ENCODE measurements at places on chromosomes 2 and 18.

DNA sequence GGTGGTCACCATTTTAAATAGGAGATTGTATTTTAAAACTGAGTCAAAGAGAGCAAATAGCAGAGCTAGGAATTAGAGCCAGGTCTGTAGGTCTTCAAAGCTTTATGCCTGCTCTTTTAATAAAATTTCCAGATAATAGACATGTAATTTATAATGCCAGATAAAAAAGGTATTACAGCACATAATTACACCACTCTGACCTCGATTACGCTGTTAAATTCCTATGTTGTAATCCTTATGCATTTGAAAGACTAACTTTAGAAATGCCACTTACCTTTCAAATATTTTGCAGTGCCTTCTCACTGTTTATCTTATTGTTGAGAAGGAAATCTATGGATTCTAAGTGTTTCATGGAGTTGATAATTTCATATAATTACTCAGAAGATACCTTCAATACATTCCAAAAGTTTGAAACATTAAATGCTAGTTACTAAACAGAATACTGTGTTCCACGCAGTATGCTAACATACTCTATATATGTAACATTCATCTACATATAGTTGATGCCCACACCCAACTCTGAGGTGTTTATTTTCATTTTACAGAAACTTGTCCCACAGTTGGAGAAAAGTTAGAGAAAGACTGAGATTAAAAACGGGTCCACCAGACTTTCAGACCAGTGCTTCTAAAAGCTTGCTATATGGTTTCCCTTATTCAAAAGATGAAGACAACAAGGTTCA is 120.0 kb downstream of the OSBPL1A start:
- DNase-seq = no peak

- DNase-seq = no peak
Observed at GRCh38 chr2:240796543-240797499, 23.2 kb downstream of the KIF1A start.

DNA sequence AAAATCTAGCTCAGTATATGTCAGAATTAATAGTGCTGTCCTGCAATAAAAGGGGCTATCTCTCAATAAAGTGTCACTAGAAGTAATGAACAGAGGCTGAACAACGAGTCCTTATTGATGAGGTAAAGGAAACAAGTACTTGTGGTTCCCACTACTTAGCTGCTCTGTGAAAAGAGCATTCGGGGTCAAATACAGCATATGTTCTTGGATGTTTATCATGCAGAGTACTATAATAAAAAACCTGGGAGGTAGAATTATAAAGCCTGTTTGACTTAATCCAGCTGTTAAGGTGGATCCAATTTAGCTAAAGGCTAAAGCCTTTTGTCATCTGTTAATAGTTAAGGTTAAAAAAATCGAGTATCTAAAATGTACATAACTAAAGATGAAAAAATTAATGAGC is 32.4 kb downstream of the SLC35F5 start:
- DNase-seq = no peak

DNA sequence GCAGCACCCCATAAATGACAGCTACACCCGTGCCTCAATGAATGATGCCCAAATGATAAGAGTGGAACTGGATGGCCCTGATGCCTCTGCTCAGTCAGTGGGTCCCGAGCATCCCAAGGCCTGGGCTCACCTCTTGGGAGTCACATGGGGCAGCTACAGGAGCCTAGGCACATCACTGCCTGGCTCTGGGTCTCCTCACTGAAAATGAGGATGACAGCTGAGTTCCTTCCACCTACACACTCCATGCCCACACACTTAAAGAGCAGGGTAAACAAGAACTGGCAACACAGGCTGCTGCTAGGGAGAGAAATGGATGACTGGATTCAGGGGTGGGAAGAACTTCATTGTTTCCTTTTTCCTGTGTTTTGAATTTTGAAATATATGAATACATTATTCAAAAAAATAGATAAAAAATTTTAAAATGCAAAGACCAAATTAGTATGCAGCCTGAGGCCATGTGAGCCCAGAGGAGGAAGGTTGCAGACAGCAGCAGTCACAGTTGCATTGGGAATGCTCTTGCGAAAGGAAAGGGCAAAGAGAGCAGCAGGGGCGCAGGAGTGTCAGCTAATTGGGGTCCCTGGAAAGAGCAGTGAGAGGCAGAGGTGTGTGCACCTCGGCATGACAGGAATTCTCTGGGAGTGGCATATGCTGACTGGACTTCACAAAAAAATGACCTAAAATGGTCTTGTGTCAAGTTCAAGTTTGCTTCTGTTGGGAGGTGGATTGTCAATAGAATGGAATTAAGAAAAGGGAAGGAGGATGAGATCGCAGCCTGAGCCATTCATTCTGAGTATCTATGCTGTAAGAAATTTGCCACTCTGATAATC is 327.1 kb downstream of the CELF4 start:
- no peak for DNase-seq

DNA sequence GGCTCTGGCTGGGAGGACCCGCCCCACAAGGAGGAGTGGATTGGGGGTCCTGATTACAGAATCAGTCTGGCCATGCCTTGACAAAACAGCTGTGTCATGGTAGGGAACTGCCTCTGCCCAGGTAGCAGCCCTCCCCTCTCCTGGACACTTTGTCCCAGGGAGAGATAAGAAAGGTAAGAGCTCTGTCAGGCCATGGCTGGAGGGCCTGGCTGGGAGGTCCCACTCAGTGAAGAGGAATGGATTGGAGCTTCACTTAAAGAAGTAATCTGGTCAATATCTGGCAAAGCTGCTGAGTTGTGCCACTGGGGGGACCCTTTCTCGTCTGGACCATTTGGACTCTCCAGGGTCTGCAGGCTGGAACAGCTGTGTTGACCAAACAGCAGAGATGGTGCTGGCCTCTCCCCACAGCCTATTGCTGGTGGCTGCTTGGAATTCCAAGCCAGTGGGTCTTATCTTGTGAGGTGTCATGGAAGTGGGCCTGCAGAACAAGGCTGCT is 75.4 kb downstream of the EPC2 start:
- DNase-seq = no peak

GRCh38 chr18:32707586-32707985 is 65.2 kb downstream of the KLHL14 start:
- no peak for DNase-seq

DNA sequence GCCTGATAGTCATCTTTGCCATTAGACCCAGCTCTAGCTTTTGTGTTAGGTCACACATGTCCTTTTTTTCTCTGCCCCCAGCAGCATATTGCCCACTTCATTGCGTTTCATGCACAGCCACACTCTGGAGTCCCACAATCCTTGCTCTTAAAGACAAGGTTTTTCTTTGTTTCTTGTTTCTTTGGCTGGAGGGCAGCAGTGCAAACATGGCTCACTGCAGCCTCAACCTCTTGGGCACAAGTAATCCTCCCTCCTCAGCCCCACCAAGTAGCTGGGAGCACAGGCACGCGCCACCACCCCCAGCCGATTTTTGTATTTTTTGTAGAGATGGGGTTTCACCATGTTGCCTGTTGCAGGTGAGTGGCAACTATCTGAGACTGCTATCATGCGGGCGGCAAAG is 16.9 kb upstream of the PAPOLG start:
- DNase-seq = no peak

DNA sequence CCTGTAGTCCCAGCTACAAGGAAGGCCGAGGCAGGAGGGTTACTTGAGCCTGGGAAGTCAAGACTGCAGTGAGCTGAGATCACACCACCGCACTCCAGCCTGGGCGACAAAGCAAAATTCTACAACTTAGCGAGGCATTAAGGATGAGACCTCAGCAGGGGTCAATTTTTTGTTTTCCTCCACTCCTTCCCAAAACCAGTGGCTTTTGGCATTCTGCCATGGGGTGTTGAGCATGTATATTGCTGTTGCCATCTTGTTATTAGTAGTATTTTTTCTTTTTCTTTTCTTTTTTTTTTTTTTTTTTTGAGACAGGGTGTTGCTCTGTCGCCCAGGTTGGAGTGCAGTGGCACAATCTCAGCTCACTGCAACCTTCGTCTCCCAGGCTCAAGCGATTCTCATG is 8.9 kb upstream of the GIGYF2 start:
- no peak for DNase-seq

DNA sequence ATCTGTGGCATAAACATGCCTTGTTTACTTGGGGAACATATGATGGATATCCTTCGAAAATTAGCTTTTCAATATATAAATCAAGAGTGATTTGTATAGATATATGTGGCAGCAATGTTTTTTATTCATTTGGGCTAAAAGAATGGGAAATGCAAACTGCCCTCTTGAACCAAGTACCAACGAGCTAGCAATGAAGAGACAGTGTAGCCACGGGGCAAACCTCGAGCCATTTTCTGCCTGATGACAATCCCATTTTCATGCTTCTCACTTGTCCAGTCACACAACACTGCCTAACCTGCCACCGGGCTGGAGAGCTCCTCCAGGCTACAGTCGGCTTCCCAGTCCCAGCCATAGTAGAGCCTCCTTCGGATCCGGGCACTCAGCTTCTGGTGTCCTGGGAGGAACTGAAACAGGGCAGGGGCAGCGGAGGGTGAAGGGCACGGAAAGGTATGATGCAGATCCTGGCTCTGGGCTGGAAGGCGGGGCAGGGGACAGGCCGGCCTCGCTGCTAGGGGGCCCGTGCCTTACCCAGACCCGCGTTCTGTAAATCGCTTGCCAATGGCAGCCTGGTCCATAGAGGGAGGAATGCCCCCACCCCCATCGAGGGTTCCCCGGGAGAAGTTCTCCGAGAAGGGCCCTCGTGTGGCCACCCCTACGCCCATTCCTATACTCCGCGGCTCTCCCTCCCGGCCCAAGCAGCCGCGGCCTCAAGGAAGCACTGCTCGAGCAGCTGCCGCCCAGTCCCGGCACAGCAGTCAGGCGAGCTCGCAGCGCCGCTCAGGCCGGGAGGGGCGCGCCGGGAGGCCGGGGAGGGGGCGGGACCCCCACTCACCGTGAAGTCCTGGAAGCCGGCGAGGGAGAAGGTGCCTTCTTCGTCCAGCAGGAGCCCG is 552 bp downstream of the CNPPD1 start:
- DNase-seq = peak; percentile 49

DNA sequence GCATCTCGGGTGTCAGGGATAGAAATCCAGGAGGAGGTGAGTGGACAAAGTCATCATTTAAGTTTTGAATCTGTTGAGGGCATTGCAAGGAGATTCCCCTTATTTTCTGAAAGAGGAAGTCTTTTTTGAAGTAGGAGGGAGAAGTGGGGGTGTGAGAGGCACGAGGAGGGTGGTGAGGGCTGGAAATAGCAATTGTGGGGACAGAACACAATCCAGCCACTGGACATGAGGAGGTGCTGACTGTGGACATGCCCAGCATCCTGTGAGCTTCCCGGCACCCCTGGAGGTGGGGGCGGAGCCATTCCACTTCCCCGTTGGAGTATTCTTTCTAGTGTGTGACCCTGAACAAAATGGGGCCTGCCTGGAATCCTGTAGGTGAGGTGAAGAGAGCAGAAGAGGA is 310.7 kb upstream of the EPAS1 start:
- no peak for DNase-seq

- no peak for DNase-seq
Observed at GRCh38 chr2:119671016-119671415, 8.0 kb upstream of the TMEM177 start.

DNA sequence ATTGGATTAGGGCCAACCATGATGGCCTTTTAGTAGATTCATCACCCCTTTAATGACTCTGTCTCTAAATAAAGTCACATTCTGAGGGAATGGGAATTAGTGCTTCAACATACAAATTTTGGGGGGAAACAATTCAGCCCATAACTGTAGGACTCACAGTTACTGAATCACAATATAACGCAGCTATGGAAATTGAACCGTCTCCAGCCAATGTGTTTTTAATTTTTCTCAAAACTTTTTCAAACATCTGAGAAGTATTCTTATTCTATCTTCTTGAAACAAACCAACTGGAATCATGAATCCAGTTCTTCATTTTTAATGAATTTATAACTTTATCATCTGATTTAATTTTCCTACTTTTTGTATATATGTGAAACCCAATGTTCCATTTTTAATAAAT is 373.1 kb upstream of the SYT4 start:
- DNase-seq = no peak

Data from umbilical cord (tissue), 2 donors.